A549 treated with DMSO at 1 μM for 4 hours (cell line): ENCODE measurements at places on chromosomes 11 and 22. TPM values are rescaled to one million over a fixed set of nuclear protein-coding genes. Genes with fewer than 3 reads are reported as not detected.

Gene MUC2
- total RNA-seq, result 0.17 to 0.35 TPM (median 0.18 TPM) in 5 replicates

Gene OR10A2
- total RNA-seq, result not detected in 5 replicates

Gene KLHL22
- total RNA-seq, result 8.2 to 11.1 TPM (median 9.9 TPM) in 5 replicates

Gene MPEG1
- total RNA-seq, result not detected in 5 replicates

Gene PNPLA3
- total RNA-seq, result 0.80 to 1.3 TPM (median 0.94 TPM) in 5 replicates

Gene MRGPRG
- total RNA-seq, result not detected in 5 replicates

Gene CD3D
- not detected in 5 replicates for total RNA-seq

Gene RAG2
- not detected in 5 replicates for total RNA-seq

Gene MACROD1
- 9.1 to 15.9 TPM (median 14.1 TPM) in 5 replicates for total RNA-seq

Gene LAYN
- total RNA-seq, result 4.2 to 6.0 TPM (median 5.6 TPM) in 5 replicates
